CD4-positive, alpha-beta T cell (primary cell): ENCODE measurements at places on chromosomes 6 and 20. TPM values are rescaled to one million over a fixed set of nuclear protein-coding genes. Genes with fewer than 3 reads are reported as not detected.

The CCN2 gene
- 0.11 TPM for total RNA-seq

The MOG gene
- not detected for total RNA-seq

The OR2B6 gene
- not detected for total RNA-seq

The CGA gene
- not detected for total RNA-seq
